ENCODE measurements at places on chromosomes 3 and 15.

DNA sequence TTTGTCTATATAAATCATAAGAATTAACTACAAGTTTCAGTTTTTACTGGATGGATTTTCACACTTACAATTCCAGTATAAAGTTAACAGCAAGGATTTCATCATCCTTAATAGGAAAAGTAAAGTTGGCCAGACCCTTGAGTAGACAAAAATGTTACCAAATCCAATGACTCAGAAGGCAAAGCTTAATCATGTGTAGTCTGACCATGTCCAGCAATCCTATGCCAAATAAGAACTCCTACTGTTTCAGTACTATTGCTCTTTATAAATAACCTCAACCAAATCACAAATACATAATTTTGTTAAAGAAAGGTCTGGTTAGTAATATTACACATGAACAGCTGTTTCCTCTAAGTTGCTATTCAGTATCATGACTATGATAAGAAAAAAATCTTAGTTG, 35.0 kb downstream of the PLOD2 start:
- DNase-seq = no peak

DNA sequence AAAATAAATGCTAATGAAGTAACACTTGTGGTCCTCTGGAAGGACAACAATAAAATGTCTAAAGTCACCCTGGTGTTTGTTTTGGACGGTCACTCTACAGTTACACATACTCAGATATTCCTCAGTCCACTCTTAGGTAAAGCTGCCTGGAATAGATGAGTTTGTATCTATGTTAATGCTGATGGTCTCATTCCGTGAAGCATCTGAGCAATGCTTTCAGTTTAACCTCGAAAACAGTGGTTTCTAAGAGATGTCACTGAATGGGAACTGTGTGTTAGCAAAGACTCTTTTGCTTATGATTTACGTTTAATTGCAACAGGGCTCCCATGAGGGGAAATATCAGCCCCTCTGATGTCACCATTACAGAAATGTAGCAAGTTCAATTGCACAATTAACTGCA, 49.1 kb downstream of the FBN1 start:
- no peak for DNase-seq

- DNase-seq = no peak
These were observed 16.0 kb downstream of the FOXL2NB start for GRCh38 chr3:138962854-138963560.

- DNase-seq = no peak
These were observed 258.0 kb upstream of the CBLB start for GRCh38 chr3:106126846-106127235.

DNA sequence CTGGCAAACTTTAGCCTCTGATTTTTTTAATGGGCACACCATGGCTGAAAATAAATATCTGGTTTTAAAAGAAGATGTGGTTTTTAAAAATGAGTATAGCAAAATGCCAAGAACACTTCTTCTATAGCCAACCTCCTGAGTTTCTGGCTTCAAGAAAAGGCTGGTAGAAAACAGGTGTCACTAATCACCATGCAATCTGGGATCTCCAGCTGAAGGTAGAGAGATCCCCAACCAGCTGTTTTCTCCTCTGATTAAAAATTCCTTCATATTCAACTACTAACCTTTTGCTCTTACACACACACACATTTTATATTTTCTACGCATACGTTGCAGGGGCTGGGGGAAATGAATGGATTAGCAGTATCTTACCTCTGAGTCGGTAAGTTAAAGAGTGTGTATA, 279.6 kb upstream of the ROBO2 start:
- DNase-seq = no peak

DNA sequence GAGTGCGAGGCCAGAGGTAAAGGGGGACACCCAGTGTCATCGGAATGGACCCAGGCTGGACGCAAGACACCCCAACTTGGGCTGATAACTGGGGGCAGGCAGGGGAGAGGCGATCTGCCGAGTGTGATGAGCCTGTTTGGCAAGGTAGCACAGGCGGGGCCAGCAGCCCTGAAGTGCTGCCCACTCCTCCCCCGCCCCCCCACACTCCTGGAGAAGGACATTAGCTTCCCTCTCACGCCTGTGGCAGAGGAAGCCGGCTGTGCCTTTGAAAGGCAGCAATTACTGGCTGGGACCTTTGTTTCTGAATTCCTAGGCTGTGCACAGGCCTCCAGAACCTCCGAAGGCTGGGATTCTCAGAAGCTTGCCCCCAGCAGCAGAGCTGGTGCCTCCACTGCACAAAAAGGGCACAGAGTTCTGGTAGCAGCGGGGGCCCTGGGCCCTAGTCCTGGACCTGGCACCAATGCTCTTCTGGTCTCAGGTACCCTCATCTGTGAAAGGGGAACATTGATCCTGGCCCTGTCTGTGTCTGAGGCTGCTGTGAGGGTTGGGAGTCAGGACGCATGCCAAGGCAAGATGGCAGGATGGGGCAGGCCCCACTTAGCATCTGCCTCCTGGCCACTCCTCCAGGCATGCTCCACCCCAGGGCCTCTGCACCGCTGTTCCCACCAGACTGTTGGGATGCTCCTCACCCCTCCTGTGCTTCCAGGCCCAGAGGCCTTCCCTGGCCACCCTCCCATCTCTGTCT, 28.6 kb downstream of the IQSEC1 start:
- no peak for DNase-seq

DNA sequence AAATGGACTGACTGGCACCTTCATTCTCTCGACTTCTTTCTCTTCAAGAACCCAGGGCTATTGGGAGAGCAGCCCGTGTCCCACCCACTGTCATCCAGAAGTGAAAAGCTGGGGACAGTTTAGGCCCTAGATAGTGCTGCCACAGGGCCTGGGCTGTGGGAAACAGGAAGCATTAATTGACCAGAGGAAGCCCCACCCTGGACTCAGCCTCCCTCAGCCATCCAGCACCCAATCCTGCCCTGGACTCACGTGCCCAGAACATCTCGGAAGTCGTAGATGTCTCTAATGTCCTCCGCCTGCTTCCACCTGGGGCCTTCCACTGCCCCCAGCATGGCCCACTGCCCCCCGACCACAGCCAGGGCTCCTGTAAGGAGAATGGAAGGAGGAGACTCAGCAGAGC, 2.3 kb downstream of the CAMK1 start:
- no peak for DNase-seq

DNA sequence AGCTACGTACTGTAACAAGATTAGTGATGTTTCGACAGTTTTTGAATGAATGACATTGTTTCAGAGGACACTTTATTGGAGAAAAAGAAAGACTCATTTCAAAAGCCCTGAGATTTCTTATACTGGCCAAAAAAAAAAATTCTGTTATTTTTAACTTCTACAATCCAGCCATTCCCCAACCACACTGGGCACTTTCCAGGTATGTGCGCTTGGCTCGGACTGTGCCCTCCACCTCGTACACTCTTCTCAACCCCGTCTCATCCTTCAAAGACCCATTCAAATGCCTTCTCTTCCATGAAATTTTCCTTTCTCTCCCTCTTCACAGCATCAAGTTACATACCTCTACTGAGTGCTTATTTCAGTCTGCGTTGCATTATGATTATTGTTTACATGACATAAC, 328.5 kb upstream of the SOX2 start:
- no peak for DNase-seq

- no peak for DNase-seq
These were observed 530 bp upstream of the TUBGCP5 start for GRCh38 chr15:23039917-23040281.

- DNase-seq = no peak
These were observed 149.3 kb downstream of the FMN1 start for GRCh38 chr15:33045066-33045810.

GRCh38 chr3:64496786-64497490, 190.9 kb downstream of the ADAMTS9 start:
- DNase-seq = no peak

GRCh38 chr3:133749427-133750258, 3.5 kb downstream of the TF start:
- no peak for DNase-seq

GRCh38 chr3:126433496-126434263, 39.0 kb downstream of the CFAP100 start:
- DNase-seq = no peak

DNA sequence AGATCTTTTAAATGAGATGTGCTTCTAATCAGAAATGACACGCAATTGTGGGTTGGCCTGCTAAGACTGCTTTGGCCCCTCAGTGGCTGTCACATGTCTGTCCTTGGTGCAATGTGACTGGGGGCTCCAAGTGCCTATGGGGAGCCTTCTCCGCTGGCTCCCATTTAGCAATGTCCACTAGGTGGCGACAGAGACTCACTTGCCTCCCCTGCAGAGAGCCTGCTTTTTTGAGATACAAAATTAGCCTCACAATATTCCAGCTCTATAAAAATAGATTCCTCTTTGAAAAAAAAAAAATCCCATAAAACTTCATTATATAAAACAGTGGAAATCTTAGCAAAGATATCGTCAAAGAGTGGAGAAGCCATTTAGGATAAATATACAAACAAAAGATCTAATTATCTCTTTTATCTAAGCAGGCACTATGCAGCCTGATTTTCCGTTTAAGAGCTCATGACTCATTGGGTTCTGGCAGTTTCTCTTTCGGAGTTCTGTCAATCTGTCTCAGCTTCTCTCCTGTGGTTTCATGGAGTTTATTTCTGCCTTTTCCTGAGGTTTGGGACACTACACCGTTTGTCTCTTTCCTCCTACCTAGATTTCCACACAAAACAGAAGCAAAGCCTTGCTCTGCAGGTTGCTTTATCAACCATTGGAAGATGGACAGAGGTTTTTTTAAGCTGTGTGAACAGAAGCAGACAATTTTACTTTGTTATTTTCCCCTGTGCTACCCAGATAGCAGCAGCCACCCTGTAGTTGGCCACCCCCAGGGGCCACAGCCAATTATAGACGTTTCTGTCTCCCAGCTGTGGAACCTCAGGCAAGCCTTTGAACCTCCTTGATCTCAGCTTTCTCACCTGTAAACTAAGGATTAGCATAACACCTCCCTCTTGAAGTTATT, 68.4 kb upstream of the TNFAIP8L3 start:
- peak; percentile 78 for DNase-seq

GRCh38 chr15:29596266-29596665, 226.0 kb downstream of the TJP1 start:
- DNase-seq = no peak

DNA sequence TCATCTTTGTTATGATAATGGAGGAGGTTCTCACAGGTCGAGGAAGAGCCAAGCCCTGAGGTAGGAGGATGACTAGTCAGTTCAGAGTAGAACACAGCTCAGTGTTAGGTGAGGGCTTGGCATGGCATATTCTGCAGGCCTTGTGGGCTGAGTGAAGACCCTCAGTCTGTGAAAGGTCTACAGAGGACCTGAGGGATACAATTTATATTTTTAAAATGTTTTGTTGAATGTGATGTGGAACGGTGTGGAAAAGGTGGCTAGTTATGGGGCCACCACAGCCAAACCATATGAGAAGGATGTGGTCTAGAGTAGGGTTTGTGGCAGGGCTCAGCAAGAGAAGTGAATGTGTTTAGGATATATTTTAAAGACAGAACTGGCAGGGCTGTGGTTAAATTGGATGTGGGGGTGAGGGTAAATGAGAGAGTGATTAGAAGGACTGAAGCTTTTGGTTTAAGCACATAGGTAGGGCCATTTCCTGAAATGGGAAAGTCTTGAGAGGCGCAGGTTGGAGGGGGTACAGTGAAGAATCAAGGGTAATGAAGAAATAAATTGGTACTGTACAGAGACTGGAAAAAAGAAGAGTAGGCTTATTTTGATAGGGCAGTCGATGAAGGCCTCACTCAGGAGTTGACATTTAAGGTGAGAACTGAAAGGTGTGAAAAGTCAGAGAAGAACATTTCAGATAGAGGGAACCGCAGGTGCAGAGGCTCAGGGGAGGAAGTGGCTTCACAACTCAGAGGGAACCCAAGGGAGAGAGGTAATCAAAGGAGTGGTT, 60.5 kb downstream of the SPTSSB start:
- peak; percentile 21 for DNase-seq

DNA sequence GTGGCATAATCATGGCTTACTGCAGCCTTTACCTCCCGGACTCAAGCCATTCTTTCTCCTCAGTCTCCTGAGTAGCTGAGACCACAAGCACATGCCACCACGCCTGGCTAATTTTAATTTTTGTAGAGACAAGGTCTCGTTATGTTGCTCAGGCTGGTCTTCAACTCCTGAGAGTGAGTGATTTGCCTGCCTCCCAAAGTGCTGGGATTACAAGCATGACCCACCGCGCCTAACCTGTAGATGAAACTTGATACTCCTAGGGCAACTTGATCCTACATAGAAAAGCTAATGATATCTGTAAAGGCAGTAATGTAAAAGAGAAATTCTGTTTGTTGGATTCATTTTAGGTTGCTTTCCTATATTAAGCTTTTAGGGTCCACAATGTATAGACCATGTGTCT, 391.9 kb upstream of the THRB start:
- DNase-seq = no peak

DNA sequence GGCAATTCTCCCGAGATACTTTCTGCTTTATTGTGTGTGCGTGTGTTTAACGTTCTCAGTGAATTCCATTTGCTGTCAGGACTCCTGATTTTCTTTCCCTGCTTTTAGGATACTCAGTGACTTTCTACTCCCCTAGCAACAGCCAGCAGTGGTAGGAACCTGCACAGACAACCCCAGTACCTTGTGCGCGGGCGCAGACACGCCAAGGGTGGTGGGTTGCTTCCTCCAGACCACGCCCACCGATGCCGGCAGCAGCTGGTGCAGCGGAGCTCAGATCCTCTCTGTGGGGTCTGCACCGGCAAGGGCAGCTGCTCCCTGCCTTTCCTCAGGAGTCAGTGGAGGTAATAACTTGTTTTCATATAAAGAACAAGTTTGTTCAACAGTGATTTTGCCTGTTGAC, 225.1 kb upstream of the NDN start:
- DNase-seq = no peak

DNA sequence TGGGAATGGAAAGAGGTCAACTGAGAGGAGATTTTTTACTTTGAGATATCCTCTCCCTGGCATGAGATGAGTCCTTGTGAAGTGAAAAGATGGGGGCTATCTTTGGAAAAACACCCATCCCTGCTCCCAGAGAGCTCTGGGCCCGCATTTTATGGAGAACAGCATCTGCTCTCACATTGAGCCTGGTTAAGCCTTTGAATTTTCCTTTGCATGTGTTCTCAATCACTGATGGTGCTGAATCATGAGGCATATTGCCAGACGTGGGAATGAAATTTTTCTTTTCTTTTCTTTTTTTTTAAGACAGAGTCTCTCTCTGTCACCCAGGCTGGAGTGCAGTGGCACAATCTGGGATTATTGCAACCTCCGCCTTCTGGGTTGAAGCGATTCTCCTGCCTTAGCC, 24.4 kb downstream of the TMEM45A start:
- no peak for DNase-seq

DNA sequence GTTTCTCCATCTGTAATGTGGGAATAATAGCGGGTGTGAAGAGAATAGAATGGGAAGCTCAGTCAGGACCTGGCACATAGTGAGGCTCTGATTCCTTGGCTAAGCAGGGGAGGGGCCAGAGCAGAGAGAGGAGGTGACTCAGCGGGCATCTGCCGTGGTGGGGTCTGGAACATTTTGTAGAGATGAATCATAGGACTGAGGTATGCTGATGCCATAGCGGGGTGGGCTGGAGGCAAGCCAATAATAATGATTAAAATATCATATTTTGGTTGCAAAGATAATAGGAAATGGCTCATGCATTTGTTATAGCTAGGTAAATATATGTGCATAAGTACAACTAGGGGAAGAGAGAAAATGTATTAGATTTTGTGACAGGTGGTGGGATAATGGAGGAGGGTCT, 11.2 kb downstream of the TGM4 start:
- no peak for DNase-seq

- no peak for DNase-seq
These were observed 11.8 kb downstream of the ALDH1A3 start for GRCh38 chr15:100891307-100892012.
